ENCODE measurements at places on chromosomes 4 and X.

DNA sequence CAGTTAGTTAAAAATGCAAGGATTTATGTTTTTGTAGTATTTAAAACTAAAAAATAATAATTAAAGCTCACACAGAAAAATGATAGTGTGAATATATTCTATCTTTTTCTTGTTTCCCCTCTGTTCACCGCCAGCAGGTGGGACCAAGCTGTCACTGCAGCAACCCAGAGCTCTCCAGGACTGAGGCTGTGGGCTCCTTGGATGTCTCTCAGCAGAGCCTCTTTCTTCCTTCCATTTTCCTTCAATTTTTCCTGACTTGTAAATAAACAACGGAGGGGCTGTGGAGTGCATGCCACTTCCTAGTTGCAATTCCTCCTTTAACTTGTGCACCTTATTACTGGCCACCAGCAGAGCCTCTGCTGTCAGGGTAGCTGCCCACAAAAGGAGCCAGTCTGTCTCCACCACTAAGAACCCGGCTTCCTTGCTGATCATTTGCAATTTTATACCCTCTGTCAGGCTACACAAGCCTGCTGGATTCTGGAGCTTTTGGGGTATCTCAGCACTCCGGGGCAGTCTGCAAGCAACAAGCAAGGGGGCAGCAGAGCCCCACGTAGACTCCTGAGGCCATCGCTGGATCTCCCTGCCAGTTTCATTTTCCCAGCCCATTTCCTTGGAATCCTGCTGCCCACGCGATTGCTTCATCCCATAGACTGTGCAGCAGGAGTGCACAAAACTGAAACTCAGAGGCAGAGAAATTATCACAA is 1467.4 kb downstream of the C4orf33 start:
- peak; percentile 31 for DNase-seq

- peak; percentile 35 for DNase-seq
Measured at GRCh38 chr4:128225148-128225547, 62.5 kb downstream of the PGRMC2 start.

DNA sequence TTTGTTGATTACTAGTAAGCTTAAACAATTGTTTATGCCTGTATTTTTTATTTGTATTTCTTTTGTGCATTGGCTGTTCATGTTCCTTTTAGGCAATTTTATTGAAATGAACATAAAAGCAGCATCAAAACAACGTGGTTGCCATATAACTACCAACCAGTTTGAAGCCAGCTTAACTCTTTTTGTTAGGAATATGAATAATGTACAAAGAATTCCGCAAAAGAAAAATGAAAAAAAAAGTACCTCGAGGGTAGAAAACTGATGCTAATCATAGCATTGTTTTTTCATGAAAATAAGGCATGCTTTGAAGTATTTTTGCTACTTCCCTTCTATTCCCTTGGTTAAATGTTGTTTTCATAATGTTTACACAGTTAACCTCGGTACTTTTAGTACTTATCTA is 1024.0 kb upstream of the SLIT2 start:
- no peak for DNase-seq

DNA sequence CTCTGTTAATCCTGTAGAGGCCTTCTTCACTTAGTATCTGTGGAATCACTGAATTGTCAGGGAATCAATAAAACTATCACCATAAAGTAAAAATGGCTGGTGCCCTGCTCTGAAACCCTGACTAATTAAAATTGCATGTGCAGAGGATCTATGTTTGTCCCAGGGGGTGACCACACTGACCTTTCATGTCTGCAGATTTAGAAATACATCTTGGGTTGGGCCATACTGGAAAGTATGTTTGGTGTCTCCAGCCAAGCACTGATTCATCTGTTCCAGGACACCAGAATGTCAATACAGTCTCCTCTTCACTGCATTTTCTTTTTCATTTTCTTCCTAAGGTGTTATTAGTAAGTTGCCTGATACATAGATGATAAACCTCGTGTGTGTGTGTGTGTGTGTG is 490.9 kb upstream of the INTU start:
- DNase-seq = no peak

GRCh38 chr4:186318481-186318880 is 52.5 kb downstream of the F11 start:
- DNase-seq = no peak

DNA sequence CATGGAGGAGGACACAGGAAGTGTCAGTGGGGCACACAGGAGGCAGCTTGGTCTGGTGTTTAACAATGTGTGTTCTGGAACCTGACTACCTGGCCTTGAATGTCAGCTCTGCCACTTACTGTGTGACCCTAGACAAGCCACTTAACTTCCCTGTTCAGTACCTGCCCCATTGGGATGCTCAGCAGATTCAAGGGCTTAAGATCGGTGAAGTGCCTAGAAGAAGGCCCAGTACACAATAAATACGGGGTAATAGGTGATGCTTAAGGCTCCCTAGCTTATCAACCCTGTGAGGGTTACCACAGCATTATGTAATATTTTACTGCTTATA is 1.6 kb upstream of the CHIC2 start:
- no peak for DNase-seq

DNA sequence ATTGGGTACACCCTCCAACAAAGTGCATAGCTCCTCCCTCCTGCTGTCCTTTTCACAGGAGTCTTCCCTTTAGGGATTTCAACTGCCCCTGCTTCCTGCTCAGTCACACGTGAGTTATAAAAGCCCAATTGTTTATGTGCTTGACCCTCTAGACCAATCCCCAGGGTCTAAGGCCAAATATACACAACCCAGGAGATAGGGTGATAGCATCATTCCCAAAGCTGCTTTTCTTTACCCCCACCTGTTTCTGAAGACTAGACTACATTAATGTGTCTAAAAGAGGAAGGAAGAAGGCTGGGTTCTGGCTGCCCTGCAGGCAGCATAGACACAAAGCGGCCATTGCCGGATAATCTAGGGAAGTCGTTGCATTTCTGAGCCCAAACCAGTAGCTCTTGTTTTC is 526.7 kb upstream of the FRG1 start:
- no peak for DNase-seq

DNA sequence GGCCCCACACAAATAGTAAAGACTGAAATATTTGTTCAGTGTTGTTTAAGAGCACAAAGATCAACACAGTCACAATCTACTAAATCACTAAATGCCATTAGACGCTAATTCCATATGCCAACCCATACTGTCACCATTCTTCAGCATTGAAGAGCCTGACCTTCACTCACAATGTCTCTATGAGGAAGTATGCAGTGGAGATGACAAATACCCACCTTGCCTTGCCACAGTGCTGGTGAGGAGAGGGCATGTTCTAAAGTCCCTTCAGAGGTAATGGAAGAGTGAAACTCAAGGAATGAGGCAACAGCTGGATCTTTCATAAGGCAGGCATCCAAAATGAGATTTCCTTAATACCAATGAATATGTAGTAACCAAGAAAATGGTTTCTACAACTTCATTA is 50.4 kb downstream of the FRMD7 start:
- DNase-seq = no peak
